ENCODE measurements at places on chromosomes 2 and 18. TPM values are rescaled to one million over a fixed set of nuclear protein-coding genes. Genes with fewer than 3 reads are reported as not detected.

GRCh38 chr2:181910028-181910831, 18.7 kb downstream of the ITPRID2 start:
- no peak for DNase-seq

- DNase-seq: no peak
Measured at GRCh38 chr2:130154773-130155765, 10.2 kb upstream of the CCDC74B start.

CLEC4F gene
- total RNA-seq: not detected

AQP12B gene
- not detected for total RNA-seq

- no peak for DNase-seq
Measured at GRCh38 chr2:13193075-13193474, 476.3 kb downstream of the TRIB2 start.

LIMS2 gene
- total RNA-seq: 13.1 TPM

GRCh38 chr2:118539290-118539689, 308.2 kb downstream of the EN1 start:
- DNase-seq: no peak

DNA sequence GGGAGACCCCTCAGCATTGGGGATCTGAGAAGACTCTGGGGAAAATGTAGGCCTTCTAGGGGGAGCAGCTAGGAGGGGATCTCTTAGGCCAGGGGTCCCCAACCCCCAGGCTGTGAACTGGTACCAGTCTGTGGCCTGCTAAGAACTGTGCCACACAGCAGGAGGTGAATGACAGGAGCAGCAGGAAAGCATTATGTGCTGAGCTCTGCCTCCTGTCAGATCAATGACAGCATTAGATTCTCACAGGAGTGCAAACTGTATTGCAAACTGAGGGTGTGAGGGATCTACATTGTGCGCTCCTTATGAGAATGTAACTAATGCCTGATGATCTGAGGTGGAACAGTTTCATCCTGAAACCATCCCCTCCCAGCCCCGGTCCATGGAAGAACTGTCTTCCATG, 127.3 kb downstream of the SCG2 start:
- no peak for DNase-seq

DNA sequence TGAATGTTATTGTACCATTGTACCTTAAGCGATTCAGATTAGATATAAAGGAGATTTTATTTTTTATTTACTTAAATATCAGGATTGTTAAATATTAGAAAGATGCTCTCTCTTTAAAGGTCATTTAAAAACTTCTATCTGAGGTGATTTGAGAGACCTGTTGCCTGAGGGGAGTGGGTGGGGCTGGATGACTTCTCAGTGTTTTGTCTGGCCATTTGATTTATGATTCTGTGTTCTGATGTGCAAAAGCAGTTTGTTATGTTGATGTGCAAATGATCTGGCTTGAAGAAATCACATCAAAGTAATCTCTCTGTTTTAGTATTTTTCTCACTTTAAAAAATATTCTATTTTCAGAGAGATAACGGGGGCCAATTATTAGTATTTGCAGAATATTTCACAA, 370.8 kb downstream of the NUP35 start:
- DNase-seq: no peak

FBXO15 gene
- total RNA-seq: 7.6 TPM

KLHL41 gene
- 2.8 TPM for total RNA-seq

IGFBP2 gene
- total RNA-seq: 35.1 TPM

- DNase-seq: no peak
Measured at GRCh38 chr2:85288244-85288725, 39.5 kb downstream of the TGOLN2 start.

SPC25 gene
- 2.9 TPM for total RNA-seq

SLC16A14 gene
- 11.8 TPM for total RNA-seq

TMEM237 gene
- 30.1 TPM for total RNA-seq

DNA sequence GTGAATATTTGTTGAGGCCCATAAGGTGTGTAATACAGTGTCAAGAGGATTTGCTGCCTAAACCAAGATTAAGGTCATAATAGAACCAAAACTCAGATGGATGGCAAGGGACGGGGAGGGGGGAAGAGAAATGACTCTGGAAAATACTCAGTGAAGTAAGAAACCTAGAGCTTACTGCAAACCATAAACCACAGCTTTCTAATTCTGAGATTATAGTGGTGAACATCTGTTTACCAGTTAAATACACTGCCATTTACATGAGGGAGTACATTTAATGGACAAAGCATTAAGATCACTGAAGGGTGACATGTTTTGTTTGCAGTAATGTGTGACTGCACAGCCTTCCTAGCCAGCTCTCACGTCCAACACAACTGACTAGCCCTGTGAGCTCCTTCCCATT, 19.8 kb downstream of the EVX2 start:
- no peak for DNase-seq

MDH1 gene
- 587 TPM for total RNA-seq

DNA sequence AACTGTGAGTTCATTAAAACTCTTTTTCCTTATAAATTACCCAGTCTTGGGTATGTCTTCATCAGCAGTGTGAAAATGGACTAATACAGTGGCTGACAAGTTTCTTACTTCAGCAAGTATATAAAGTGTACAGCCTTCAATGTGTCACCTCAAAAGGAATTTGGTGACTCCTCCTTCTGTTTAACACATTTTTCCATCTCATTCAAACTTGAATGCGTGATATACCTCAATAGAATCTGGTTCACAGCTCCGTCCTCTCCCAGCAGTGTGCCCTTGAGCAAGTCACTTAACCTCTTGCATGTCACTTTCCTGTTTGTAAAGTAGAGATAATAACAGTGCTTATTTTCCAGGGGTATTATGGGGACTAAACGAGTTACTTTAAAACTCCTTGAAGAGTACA, 159.6 kb downstream of the CCBE1 start:
- no peak for DNase-seq

- no peak for DNase-seq
Measured at GRCh38 chr2:25981596-25982272, 563 bp downstream of the KIF3C start.

DNA sequence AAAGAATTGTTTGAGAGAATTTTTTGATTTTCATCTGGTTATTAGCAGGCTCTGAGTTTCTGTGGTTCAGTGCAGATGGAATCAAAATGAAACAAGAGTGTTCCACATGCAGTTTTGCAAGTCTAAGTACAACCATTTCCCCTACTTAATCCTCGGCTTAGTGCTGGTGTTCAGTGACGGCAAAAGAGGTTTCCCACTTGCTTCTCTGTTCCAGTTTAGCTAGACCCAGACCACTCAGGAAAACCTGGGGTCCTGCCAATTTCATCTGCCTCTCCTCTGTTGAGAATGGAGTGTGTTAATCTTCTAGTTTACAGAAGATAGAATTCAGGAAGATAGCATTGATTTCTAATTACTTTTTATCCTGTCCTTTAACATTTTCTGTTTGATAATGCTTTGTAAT, 996.2 kb upstream of the FANCL start:
- DNase-seq: no peak

DNA sequence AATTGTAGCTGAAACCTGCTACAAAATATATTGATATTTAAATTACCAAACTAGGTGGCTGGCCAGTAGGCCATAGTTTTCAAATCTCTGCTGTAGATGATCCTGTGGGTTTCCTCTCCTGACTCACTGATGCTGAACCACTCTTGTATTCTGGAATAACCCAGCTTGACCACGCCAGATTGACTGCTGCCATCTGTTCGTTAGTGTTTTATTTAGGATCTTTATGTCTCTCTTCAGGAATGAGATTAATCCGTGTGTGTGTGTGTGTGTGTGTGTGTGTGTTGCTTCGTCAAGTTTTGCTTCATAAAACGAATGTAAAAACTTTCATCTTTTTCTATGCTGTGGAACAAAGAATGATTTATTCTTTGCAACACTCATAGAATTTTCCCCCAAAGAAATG, 187.1 kb downstream of the DYSF start:
- no peak for DNase-seq

RUFY4 gene
- total RNA-seq: 0.57 TPM

- DNase-seq: no peak
Measured at GRCh38 chr2:48220501-48220900, 309.5 kb upstream of the STON1 start.

DNA sequence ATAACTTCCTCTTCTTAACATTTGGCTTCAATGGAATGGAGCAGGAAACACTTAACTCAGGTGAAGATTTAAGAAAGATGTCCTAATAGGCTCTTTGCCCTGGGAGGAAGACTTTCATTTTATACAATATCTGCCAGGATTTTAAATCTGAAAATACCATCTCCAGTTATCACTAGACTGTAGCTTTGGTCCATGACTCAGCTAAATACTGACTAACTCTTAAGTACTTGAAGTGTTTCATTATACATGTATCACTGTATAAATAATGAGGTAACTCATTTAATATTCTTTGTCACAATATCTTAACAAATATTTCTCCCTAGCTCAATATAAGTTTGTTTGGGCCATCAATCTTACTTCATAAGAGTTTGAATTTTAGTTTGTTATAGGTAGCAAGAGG, 34.7 kb downstream of the RBKS start:
- no peak for DNase-seq

DNA sequence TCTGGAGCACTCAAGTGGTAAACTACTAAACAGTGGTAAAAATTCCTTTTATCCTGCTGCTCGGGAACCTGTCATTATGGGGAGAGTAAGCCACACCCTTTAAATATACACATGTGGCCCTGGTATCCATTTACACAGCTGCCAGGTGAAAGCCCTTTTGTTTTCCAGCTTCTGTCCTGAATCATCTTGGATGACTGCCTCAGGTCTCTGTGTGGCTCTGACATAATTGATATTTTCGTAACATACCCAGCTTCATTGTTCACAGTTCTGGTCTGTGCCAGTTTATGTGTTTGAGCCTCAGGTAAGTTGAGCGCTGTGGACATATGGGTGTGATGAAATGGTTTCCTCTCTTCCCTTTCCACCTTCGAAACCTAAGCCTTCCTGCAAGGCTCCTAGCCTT, 15.7 kb upstream of the TTC39C start:
- no peak for DNase-seq

DNA sequence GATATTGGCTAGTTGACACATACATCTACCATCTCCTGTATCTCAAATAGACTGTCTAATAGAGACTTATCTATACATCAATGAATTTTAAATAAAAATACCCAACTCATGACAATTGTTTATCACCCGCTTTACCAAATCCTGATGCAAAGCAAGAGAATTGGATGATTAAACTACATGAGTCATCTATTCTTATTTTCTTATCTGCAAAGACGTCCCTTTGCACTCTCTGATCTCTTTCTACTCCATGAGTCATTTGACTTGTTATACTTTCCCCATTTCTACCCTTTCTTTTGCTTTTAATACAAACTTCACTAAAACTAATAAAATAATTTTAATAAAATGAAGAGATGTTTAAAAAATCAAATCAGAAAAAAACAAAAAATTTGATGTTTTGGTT, 261.7 kb upstream of the MAP2 start:
- DNase-seq: no peak

GRCh38 chr2:101984656-101985055, 7.1 kb upstream of the IL1R2 start:
- DNase-seq: no peak

GRCh38 chr18:10723496-10723895, 197.7 kb downstream of the NAPG start:
- no peak for DNase-seq

TNS1 gene
- 95.7 TPM for total RNA-seq

DNA sequence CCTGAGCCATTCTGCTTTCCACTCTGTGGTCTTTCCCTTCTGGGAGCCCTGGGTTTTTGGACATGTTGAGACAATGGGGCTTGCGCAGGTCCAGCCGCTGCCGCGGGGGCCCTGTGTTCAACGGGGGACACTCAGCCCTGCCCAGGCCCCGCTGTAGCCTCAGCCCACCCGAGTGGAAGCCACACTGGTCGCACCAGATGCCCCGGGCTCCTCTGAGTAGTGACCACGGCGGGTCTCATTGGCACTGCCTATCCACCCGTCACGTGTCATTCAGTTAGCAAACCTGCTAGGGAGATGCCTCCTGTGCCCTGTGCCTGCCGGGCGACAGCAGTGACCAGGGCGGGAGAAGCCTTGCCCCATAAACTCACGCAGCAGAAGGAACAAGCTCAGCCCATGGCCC, 19.1 kb downstream of the D2HGDH start:
- DNase-seq: no peak

DNA sequence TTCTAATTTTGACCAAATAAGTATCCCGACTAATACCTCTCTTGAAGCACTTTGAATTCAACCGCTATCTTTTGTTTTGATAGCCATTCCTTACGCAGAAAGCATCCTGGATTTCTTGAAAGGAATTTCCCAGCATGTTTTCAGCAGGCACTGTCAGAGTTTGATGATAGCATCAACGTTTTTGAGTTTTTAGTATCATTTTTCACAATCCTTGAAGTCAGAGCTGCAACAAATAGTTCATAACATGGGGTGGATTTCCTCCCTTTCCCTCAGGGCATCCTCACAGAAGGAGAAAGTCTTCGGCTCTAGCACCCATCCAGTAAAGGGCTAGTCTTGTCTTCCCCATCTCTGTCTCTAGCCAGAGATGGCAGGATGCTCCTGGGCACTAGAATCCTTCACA, 46.2 kb downstream of the ANKRD44 start:
- no peak for DNase-seq

CCDC85A gene
- total RNA-seq: 38.2 TPM

DNA sequence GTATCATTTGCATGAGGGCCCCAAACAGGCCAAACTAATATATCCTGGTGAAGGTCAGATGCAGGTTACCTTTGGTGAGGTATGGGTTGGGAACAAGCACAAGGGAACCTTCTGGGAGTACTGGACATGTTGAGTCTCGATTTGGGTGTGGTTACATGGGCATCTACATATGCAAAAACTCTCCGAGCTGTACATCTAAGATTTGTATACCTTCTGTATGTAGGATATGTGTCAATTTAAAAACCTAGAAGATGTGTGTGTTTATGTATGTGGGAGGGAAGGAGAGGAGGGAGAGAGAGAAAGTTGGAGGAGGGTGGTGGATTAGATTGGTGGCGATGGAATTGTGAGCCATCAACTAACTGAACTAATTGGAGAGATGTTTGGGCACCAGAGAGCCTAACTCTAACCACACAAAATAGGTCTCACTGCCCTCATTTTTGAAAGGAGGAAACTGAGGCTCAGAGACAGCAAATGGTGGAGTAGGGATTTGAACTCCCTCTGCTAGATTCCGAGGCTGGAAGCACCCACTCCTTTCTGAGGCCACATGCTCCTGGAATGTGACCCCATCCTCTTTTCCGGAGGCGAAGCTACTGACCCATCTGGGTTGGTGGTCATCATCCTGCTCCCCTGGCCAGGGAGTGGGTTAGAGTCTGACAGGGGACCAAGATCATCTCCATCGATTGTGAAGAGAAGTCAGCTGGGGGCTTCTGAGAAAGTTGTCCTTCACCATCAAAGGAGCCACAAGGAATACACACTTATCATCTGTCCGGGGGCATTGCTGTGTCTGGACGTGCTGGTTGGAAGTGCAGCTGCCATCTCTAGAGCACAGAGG, 107.3 kb upstream of the MYCN start:
- DNase-seq: no peak

GALR1 gene
- total RNA-seq: 0.56 TPM

- peak; percentile 21 for DNase-seq
Measured at GRCh38 chr2:43047187-43047780, 179.1 kb downstream of the ZFP36L2 start.

DNA sequence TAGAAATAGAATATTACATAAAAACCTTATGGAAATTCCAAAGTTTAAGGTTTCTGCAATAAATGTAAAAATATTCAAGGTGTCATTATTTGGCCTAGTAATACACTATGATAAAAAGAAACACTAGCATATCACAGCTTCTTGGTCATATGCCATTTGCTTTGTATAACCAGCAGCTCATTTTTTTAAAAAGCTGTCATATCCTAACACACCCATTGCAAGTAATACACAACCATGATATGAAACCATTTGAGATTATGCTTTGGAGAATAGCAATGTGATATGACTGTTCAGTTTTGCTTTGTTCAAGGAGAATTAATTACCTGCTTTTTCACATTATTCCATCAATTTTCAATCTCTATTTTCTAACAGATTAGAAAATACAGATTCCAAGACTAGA, 149.0 kb downstream of the IKZF2 start:
- DNase-seq: no peak

IL1R1 gene
- 3.9 TPM for total RNA-seq

Data from dorsolateral prefrontal cortex (tissue), 122 donors.